ENCODE measurements at places on chromosomes 12 and 14.

- no peak for DNase-seq
These were observed 43.0 kb downstream of the LRIG3 start for GRCh38 chr12:58877243-58877743.

DNA sequence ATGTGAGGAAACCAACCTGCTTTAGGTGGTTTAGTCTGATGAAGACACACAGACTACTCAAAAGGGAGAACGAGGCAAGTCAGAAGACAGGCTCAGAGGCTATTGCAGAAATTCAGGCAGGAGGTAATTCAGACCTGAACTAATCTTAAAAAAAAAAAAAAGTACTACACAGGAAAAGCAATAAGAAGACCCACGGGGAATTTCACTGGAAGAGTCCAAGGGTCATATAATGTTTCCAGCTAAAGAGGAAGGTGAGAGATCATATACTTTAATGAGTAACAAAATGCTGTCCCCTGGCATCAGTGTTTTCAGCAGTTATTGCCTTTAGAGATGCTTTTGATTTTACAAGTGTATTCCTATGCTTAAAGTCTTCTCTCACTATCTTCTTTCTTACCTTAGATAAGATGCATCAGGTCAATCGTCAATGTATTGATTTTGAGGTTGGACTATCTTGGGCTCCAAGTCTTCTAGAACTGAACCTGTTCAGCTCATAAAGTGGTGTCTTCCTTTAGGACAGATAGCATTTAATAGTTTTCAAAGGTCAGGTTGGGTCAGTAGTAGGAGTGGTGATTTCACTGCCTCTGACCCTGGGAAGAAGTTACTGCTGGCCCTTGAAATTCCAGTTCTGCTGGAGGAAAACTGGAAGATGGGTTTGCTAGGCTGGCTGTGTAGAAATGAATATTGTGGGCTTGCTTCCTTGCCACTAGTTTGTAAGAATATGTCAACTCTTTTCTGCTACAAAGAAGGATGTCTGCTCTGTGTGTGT, 60.0 kb downstream of the FAR2 start:
- DNase-seq: no peak

GRCh38 chr12:106971065-106971464, 15.4 kb downstream of the TMEM263 start:
- DNase-seq: no peak

- no peak for DNase-seq
These were observed 159.3 kb downstream of the NPAS3 start for GRCh38 chr14:33098016-33098415.

DNA sequence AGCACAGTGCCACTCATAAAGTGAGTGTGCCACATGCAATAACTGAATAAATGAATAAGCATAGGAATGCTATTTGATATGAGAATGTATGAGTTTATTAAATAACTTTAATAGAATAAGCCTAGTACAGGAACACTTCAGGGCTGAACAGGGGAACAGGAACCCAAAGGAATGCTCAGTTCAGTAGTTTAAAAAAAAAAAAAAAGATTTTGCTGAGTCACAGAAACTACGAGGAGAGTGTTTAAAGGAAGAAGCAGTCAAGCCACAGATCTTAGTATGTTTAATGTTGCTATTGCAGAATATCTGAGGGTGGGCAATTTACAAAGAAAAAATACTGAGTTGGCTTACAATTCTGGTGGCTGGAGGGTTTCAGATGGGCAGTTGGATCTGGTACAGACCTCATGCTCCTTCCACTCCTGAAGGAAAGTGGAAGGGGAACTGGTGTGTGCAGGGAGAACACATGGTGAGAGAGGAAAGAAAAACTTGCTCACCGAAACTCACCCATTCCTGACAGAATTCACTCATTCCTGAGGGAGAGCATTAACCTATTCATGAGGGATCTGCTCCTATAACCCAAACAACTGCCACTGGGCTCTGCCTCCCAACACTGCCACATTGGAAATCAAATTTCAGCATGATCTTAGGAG, 880.3 kb upstream of the MGAT4C start:
- no peak for DNase-seq

DNA sequence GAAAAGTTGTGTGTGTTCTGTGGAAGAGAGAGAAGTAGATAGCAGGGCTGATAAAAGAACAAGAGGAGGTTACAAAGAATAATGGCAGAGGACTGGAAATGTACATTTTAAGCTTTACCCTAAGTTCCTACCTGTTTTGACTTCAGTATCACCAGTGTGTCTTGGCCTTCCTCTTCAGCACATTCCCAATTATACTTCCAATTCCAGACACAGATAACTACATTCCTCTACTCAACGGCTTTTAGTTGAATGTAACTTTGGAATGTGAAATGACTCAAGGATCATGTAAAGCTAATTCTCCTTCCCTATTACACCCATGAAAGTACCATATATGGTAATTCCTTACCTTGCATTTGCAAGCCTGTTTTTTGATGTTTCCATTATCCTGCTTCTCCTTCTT, 5.0 kb downstream of the MGST1 start:
- no peak for DNase-seq

- no peak for DNase-seq
These were observed 8.6 kb downstream of the RAN start for GRCh38 chr12:130880411-130880885.

DNA sequence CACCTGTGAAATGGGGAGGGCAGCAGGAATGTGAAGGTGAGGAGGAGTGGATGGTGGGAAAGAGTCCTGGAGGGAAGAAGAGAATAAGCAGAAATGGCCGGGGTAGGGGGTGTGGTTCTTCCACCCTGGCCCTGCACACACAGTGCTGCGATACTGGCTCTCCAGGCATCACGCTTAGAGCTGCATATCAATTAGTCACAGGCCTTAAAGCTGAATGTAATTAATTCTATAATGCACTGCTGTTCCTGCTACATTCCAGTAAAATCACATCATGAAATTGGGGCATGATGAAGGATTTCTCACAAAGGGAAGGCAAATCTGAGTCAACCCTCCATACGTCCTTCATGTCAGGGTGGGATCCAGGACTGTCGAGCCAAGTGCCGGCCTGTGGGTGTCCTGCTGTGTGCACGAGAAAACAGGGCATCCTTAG, 566.1 kb downstream of the BCL11B start:
- no peak for DNase-seq

DNA sequence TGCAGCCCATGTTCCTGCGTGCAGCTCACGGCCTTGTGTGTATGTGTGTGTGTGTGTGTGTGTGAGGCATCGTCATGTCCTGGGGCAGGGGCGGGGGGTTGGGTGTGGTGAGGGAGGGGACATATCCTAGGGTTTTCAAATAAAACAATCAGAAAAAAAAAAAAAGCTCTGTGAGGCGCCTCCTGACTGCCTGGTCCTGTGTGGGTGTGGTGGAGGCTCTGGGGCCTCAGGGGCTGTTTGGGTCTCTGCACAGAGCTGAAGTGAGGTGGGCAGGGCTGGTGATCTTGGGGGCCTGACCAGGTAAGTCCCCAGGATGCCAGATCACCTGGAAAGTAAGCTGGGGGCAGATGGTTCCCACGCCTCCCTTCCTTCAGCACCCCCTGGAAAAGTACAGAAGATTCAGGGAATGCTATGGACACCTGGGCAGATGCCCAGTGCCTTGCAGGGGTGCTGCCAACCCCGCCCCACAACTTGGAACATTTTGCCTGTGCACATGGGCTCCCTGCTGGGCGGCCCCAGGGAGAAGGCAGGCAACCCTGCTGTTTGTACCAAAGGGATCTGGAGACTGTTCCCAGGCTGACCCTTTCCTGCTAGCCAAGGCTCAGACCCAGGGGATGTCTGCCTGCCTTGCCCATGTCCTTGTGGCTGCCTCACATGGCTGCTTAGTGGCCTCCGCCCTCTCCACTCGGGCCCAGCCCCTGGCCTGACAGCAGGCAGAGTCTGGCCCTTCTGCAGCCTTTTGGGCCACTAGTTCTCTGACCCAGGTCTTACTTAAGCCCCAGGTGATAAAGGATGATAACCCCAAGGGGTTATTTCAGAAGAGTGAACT, 28.8 kb downstream of the CLSTN3 start:
- no peak for DNase-seq

DNA sequence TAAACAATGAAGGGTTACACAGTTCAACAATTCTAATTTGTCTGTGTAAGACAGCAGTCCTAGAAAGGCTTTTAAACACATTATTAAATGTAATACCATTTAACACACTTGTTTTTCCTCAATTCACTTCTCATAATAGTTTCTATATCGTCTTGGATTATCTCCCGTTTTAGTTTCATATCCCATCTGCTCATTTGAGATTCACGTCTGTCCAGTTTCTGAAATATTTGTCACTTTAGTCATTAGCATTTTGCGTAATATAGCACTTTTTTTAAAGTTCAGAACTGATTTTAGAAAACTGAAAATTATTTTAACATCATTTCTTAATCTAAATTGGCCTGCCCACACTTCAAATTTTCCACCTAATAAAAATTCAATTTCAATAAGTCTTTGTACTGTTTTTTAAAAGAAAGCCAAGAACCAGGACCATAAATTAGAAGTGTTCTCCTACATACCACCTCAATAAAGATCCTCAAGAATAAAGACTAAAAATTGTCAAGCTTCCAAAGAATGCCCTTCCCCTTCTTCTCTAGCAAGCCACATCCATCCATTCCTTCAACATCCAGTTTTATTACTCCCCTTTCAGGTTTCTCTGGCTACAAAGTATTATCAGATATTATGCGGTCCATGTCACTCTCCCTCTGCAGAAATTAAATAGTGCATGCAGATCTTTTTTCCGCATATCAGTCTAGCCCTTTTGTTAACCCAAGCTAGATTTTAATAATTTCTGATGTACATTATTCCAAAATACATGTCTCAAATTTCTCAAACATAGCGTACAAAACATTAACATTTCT, 11.9 kb downstream of the MED13L start:
- no peak for DNase-seq

GRCh38 chr14:87434680-87435079, 558.3 kb downstream of the GALC start:
- DNase-seq: no peak

- DNase-seq: no peak
These were observed 205.3 kb upstream of the NAV3 start for GRCh38 chr12:77625441-77625840.

DNA sequence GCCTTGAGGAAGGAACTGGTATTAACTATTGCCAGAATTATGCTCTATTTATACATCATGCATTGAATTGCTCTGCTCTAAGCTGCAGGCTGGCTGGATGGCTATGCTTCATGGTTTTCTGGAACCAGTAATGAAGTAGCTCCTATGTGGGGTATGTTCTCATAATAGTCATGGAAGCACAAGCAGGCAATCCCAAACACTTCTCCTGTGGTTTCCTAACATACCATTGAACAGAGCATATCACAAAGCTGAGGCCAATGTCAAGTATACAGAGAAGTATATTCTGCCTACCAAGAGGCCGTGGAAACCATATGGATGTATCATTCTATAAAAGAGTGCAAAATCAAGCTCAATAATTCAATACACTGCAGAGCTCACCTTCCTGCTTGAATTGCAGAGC, 1752.4 kb upstream of the FLRT2 start:
- no peak for DNase-seq

- DNase-seq: no peak
These were observed 188.3 kb upstream of the C14orf180 start for GRCh38 chr14:104390941-104391901.

DNA sequence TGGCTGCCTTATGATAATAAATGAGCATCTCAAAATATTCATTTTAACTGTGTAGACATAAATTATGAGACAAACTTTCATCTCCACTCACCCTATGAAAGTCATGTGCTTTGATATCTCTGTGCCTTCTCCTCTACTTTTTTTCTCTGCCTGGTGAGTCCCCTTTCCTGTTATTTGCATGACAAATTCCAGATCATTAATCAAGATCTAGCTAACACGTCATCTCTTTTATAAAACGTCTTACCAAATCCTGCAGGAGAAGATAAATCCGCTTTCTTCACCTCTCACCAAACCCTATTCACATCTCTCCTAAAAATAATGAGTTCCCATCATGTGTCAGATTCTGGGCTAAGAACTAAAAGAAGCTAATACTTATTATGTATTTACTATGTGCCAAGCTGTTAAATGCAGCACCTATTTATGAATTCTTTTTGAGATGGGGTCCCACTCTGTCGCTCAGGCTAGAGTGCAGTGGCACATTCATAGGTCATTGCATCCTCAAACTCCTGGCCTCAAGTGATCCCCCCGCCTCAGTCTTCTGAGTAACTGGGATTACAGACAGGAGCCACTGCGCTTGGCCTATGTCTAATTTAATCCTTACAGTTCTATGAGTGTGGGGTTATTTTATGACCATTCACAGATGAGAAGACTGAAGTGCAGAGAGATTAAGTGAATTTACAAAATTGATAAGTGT, 26.7 kb downstream of the SPX start:
- DNase-seq: no peak

DNA sequence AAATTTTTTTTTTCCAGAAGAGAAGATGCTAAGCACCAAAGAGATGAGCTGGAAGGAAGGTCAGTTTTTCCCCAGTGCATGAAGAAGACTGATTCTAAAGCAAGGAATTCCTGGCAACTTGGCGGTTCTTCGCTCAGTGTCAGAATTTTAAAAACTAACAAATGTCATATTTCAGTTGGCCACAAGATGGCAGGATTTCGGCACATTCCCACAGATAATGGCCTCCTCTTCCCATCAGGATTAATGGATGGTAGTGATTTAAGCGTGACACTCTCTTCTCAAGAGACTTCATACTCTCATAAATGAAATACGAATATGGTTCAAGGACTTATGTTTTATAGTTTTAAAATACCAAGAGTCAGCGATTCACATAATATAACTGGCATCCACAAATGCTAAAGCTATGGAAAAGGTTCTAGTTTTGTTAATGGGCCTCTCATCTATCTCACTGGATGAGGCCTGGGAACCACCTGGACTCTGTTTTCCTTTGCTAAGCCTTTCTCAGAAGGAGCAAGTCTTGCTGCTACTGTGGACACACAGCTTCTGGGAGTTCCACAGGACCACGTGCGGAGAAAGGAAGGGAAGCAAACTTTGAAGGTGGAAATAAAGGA, 46.1 kb upstream of the PTPRO start:
- DNase-seq: no peak

- no peak for DNase-seq
These were observed 8.8 kb downstream of the DDX47 start for GRCh38 chr12:12821975-12822374.

- DNase-seq: no peak
These were observed 107.7 kb downstream of the ARF6 start for GRCh38 chr14:50000380-50001150.

- no peak for DNase-seq
These were observed 158.8 kb downstream of the GARIN6 start for GRCh38 chr12:99806304-99806703.

- no peak for DNase-seq
These were observed 120.8 kb upstream of the PLXNC1 start for GRCh38 chr12:94027561-94027960.

GRCh38 chr14:89702073-89702875, 252.3 kb downstream of the EFCAB11 start:
- DNase-seq: no peak

GRCh38 chr12:84069699-84070098, 842.9 kb downstream of the SLC6A15 start:
- no peak for DNase-seq

- DNase-seq: no peak
These were observed at the start of gene LAG3 for GRCh38 chr12:6772331-6772695. LAG3 (plus strand) TSS chr12:6772520; CDS start chr12:6772853, 333 bp downstream.

DNA sequence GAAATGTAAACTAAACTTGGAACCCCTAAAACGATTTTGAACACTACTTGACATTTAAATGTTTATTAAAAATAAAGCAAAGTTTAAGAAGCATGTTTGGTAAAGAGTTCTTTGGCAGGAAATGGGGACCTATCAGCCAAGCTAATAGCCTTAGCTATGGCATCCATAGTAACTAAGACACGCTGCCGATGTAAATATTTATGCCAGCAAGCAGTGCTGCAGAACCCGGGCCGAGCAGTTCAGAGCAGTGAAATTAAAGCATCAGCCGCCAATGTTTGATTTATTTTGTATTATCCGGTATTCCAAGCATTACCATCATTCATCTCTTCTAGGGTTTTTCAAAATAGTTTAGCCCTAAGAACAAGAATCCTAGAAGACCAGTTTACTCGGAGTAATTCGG, 61.6 kb downstream of the PPP2R5C start:
- DNase-seq: no peak
